ENCODE measurements at places on chromosomes 6 and 20.

DNA sequence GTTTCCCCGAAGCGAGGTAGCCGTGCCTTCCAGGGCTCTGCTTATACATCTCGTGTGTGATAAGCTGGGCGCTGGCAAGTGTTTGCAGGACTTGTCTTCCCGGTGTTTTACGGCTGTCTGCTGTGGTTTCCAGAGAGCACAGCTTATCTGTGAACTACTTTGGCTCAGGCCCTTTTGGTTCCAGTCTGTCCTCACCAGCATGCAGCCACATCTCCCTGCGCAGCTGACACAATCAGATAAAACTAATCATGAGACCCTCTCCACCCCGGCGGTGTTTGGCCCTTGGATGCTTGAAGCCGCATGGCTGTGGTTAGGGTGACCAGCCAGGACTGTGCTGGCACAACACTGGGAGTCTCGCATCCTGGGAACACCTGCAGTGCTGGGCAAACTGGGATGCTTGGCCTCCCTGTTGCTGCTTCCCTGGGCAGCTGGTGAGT, 241.8 kb upstream of the FOXQ1 start:
- DNase-seq, result no peak

DNA sequence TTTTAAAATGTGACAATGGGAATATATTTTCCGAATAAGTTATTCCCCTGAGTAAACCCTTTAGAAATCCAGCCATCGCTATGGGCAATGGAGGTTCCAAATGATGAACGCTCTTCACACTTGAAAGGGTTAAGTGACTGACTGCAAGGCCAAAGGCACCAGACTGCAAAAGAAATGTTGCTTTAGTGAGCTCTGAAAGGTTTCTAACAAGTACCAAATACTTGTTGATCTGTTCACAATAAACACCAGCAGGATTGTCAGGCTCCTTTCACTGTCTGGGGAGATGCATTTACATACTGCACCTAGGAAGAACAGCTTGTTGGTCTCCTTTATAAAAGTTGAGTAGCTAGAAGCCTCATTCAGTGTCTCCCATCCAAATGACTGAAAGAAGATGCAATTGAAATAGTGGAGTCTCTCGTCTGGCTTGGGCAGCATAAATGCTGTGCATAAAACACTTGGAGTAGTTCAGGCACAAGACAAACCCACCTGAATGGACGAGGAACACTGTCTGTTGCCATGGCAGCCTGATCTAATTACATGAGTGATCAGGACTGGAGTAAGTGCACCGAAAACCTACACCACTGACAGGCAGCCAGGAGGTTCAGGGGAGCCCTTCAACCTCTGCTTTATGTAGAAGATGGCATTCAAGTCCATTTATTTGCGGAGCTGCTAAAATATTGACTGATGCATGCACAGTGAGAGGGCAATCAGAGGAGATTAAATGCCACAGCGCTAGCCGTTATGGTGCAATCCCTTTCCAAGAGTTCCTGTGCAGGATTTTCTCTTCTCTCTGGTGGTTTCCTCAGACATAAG, 2.9 kb downstream of the ATXN1 start:
- DNase-seq, result no peak

DNA sequence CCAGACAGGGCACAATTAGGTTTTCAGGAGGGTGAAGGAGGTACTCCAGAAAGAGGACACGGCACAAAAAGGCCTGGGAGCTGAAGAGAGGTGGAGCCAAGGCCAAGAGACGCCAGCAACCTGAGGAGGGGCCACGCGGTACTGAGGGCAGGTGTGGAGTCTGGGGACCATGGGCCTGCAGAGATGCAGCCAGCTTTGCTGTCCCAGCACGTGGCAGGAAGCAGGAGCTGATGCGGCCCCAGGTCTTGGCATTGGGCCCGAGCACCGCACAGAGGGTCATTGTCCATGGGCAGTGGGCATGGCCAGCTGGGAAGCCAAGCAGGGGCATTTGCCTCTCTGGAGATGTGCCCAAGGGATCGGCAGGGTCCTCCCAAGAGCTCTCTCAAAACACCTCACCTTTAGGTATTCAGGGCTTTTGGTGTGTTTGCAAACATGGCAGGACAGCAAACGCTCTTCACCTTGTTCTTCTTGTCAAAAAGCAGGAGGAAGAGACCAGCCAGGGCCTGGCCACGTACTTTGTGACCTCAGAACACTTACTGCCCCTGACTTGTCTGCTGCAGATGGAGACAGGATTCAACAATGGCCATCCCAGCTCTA, 1.4 kb upstream of the BPIFB1 start:
- DNase-seq, result no peak

GRCh38 chr6:26197933-26198721, 110.9 kb downstream of the HFE start:
- no peak for DNase-seq

Data from GM04503 (cell line).